ENCODE measurements at places on chromosomes 2 and 18.

- no peak for DNase-seq
These were observed 115.7 kb upstream of the OSR1 start for GRCh38 chr2:19474128-19474527.

GRCh38 chr2:204686406-204686805 lies 141.1 kb downstream of the PARD3B start:
- DNase-seq = no peak

DNA sequence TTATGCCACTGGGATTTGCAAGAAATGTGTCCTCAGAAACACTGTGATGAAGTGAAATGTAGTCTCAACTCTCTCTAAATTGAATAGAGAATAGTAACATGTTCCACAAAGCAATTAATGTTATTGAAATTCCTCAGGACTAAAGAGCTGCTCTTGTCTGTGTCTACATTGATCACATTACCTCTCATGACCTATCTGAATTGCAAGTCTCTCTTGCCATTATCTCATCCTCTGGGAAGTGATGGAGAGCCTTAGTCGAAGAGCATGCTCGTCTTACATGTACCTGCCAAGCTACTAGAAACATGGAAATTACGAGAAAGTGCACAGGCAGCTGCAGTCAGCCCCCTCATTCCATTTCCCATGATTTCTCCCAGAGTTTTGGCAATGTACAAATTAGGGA lies 561.1 kb upstream of the ZNF804A start:
- no peak for DNase-seq

DNA sequence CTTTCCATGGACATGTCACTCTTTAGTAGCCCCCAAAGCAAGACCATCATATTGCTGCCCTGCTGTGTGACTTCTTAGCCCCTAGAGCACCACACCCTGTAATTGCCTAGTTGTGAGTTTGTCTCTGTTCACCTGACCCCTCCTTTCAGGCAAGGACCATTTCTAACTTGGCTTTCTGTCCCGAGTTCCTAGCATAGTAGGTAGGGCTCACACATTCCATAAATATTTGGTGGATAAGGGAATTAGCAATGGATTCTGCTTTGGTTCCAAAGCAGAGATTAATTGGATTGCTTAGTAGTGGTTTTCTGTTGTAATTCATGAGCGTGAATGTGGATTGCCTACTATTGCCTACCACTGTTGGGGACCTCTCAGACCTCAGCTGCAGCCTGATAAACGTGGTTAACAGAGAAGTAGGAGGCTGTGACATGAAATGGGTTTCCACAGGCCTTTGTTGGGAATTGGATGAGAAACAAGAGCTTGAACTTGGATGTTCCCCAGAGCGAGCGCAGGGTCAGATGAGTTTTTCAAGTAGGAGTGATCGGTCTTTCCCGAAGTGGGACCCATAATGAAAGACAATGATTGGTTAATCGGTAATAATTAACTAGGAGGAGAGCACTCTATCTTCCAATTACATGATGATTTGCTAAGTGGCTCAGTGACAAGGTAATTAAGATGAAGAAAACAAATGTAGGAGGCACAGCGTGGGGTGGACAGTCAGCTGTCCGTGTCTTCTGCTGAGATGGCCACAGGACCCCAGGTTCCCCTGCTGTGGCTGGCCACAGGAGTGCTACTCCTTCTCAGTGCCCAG lies 13.4 kb upstream of the UGT1A1 start:
- DNase-seq = no peak

GRCh38 chr2:143954844-143955243 lies 565.1 kb downstream of the ZEB2 start:
- no peak for DNase-seq

DNA sequence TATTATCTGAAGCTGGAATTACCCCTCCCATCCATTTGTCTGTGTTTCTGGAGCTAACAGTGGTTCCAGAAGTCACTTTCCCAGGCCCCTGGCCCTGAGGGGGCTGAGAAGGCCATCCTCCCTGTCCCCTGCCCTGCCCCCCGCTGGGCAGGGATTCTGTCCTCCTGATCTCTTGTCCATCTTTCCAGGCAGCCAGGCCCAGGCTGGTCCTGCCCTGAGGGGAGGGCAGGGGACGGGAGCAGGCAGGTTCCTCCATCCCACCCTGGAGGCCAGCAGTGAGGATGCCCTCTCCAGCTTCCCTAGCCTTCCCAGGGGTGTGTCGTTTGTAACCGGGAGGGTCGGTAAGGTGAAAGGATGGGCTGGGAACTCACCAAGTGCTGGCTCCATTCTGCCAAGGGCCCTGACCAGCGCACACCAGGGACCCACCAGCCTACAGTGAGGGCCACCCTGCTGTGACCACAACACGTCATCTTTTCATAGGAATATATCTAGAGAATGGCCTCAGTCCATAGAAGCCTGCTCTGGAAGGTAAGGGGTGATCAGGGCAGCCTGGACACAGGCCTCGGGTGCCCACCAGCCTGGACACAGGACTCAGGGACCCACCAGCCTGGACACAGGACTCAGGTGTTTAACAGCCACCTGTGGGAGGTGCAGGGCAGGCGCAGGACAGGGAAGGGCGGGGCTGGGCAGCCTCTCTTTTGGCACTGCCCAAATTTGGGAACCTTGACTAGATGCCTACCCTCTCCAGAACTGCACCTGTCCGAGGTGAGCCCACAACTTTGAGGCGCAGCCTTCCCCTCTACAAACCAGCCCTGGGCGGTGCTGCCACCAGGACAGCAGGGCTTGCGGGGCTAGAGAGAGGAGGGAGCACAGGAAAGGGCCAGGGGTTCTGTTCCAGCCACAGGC lies 35.8 kb upstream of the GPC1 start:
- DNase-seq = no peak

GRCh38 chr18:42976869-42977590 lies 138.5 kb downstream of the RIT2 start:
- no peak for DNase-seq

DNA sequence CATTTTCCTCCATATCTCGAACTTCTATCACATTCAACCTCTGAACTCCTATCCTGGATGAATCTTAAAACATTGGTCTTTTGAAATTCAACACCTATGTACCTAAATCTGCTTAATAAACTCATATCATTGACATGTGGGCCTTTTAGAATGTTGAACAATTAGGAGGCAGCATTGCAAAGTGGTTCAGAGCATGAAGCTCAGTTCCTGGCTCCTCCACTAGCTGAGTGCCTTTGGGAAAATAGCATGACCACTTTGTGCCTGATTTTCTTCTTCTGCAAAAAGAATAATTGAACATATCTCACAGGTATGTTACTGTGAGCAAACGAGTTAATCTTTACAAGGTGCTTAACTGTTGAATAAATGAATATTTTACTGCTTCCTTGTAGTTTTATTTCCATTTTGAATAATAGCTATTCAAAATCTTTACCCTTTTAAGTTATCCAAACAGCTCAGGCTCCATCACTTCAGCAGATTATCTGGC lies 14.3 kb upstream of the ITPRID2 start:
- DNase-seq = no peak

- no peak for DNase-seq
These were observed 25.3 kb downstream of the PAX8 start for GRCh38 chr2:113253453-113253852.

DNA sequence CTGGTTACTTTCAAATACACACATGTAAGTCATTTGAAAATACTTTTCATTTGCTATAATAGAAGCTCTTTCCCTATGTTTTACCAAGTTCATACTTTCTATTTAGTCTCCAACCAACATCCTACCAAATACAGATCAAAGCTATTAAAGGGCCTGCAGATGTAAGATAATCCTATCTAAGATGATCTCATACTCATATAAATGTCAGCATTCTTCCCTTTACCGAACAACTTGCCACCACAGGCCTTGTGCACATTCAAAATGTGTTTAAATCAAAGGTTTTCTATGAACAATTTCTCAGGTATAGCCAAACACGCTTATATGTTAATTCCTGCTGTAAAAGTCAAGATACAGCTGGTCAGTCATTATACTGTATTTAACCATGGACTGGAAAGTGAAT lies 23.3 kb downstream of the KCTD18 start:
- no peak for DNase-seq

DNA sequence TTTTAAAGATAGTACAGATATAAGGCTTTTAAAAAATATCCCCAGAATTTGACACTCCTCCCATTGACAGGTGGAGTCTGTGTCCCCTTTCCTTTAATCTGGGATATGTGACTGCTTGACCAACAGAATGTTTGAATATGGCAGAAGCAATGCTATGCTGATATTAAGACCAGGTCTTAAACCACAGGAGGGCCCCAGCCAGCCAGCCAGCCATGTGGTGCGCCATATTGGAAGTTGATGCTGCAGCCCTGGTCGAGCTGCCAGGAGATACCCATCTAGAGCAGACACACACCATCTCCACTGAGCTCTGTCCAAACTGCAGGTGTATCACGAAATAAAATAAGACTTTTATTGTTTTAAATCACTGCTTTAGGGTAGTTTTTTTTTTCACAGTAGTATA lies 122.3 kb upstream of the CAB39 start:
- no peak for DNase-seq

DNA sequence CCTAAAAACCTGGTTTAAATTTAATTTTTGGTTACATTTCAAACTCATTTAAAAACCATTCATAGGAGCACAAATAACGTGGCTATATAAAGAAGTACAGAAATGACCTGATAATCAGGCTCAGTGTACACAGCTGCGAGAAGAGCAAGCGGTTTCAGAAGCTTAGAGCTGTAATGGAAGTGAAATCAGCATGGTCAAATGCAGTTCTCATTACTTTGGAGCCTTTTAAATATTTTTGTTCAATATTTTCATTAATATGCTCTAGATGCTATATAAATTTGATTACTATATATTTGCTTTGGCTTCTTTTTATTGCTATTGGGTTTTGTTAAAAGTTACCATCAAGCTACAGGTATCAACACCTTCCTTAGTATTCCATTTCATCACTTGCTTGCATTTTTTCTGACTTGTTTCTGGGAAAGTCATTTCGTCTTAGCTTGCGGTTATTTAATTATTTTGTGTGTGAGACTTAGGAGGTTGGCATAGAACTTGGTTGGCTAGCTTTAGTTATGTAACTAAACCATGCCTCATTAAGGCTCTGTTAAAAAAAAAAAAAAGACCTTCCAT lies 58.7 kb downstream of the AFTPH start:
- DNase-seq = no peak

GRCh38 chr2:201260302-201260800 lies at the start of gene CASP8:
Gene CASP8 (plus strand): TSS chr2:201260536. CDS start chr2:201266487, 5,951 bp downstream.
- peak; percentile 23 for DNase-seq

- DNase-seq = no peak
These were observed 11.3 kb downstream of the IL1RN start for GRCh38 chr2:113138428-113139322.

Data from activated CD8-positive, alpha-beta memory T cell treated with anti-CD3 and anti-CD28 coated beads for 48 hours (primary cell).